ENCODE measurements at places on chromosomes 2 and 18.

GRCh38 chr2:106517329-106517728, 30.2 kb downstream of the CD8B2 start:
- no peak for DNase-seq

DNA sequence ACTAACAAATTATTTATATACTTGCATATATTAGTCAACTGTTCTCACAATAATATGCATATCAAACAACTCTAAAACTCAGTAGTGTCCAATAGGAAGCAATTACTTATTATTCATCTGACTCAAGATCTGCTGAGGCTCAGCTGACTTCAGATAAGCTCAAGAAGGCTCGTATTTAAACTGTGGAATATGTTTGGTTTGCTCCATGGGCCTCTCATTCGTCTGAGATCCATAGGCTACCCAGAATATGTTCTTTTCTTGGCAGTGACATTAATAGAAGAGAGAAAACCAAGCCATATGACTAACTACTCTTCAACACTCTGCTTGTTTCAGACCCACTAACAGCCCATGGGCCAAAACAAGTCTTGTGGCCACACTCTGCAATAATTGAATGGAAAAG, 107.7 kb upstream of the MAP2 start:
- DNase-seq = no peak

- DNase-seq = no peak
Observed at GRCh38 chr2:2158189-2158826, 172.8 kb downstream of the MYT1L start.

DNA sequence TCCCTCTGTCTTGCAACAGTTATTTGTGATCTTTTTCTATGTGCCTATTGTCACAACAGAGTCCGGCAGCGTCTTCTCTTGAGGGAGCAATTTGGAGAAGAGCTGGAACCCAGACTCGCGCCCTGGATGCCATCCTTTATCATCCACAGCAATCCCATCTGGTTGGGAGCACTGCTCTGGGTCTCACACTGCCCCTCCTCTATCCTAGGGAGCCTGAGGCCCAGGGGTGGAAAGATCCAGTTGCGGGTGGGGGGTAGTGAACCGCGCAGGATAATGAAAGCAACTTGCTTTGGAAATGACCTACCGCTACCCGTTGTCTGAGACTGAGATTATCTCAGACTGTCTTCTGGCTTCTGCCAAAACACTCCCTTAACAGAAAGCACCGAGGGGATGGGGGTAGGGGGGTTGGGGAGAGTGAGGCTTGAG, 713 bp downstream of the WBP1 start:
- no peak for DNase-seq

- DNase-seq = no peak
Observed at GRCh38 chr18:7723558-7723957, 156.4 kb downstream of the PTPRM start.

GRCh38 chr18:75016025-75016717, 192.8 kb downstream of the PTGR3 start:
- DNase-seq = no peak

- no peak for DNase-seq
Observed at GRCh38 chr2:216345846-216346245, 26.4 kb downstream of the MARCHF4 start.

- no peak for DNase-seq
Observed at GRCh38 chr18:8264861-8265411, 344.3 kb upstream of the RAB12 start.

DNA sequence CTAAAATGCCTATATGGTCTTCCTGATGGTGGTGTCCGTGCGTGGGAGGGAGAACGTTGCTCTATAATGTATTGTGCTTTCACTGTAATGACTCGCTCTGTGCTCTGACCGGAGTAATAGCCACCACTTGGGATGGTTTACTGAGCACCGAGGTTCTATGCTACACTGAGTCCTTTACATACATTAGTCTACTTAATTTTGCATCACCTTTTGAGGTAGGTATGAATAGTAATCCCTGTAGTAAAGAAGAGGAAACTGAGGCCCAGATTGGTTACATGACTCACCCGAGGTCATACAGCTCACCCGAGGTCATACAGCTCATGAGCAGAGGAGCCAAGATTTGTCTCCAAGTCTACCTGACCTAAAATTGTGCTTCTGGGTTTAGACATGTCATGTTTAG, 79.5 kb downstream of the ARMC9 start:
- DNase-seq = no peak

DNA sequence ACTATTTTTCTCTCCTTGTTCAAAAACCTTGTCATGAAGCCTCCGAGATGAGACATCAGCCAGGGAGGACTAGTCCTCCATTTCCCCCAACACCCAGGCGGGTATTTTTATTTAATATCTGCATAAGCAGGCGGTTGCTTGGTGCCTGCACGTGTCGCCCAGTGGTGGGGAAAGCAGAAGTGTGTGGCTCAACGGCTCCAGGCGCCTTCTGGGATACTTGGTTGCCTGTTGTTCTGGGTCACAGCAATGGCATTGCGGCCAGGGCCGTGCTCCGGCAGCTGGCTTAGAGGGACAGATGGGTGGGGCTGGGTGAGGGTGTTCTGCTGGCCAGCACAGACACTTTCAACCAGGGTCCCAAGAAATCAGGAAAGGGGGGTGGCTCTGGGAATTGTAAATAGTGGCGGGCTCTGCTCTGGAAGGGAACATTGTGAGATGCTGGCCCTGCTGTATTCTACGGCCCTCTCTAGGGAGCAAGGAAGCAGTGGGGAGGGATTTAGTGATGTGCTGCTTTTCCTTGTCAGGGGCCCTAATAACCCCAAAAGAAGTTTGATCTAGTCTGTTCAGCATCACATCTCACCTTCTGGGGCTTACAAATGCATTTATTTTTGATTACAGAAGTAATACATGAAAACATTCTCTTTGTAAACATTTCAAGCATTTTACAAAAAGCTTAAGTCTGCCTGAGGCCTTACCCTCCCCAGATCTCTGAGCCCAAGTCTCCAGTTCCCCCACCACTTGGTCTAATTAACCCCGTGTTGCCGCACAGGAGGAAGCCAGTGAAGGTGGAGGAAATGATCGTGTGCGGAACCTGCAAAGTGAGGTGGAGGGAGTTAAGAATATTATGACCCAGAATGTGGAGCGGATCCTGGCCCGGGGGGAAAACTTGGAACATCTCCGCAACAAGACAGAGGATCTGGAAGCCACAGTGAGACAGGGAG, 1.1 kb downstream of the VAMP8 start:
- DNase-seq = no peak

DNA sequence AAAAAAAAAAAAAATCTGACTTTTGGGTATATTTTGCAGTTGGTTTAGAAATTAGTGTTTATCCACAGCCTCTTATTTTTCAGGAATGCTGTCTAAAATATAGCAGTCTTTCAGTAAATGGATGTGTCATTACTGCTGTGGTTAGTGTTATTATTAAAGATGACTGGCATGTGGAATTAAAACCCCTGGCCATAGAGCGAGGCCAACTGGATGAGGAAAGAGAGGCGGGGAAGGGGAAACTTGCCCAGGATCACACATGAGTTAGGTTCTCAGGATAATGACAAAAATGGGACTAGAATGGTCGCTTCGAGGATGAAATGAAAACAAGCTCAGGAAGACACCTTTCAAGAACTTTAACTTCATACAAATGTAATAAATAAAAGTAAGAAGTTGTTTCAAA, 57.4 kb upstream of the APCDD1 start:
- no peak for DNase-seq

GRCh38 chr2:88669482-88670214, 21.8 kb upstream of the RPIA start:
- no peak for DNase-seq

- no peak for DNase-seq
Observed at GRCh38 chr2:46848447-46848846, 67.2 kb downstream of the MCFD2 start.

DNA sequence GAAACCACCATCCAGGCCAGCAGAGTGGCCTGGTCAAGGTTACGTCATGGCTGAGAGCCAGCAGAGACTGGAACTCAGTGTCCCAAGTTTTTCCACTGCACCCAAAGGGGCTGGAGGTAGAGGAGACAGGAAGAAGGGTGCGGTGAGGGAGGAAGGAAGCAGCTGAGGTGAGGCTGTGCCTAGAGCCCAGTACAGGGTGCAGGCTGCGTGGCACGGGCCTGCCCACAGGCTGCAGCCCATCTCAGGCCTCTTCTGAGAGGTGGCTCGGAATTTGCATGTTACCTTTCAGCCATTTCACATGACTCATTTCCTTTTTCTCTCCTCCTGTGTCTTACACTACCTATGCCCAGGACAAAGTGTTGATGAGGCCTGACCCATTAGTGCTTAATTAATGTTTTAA, 13.7 kb upstream of the MGAT4A start:
- DNase-seq = no peak

DNA sequence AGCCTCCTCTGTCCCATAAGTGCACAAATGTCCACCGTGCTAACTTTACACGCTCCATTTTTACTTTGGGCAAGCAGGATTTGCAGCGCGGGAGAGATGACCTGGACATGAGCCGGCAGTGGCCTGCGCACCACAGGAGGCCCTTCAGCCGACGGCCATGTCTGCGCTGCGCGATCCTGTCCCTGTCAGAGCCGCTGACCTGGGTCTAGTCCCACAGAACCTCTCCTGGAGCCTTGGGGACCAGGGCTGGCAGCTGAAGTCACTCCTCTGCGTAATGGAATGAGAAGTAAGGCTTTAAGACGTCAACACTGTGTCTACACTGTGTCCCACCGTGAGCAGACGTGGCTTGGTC, 29.6 kb downstream of the ADI1 start:
- no peak for DNase-seq

DNA sequence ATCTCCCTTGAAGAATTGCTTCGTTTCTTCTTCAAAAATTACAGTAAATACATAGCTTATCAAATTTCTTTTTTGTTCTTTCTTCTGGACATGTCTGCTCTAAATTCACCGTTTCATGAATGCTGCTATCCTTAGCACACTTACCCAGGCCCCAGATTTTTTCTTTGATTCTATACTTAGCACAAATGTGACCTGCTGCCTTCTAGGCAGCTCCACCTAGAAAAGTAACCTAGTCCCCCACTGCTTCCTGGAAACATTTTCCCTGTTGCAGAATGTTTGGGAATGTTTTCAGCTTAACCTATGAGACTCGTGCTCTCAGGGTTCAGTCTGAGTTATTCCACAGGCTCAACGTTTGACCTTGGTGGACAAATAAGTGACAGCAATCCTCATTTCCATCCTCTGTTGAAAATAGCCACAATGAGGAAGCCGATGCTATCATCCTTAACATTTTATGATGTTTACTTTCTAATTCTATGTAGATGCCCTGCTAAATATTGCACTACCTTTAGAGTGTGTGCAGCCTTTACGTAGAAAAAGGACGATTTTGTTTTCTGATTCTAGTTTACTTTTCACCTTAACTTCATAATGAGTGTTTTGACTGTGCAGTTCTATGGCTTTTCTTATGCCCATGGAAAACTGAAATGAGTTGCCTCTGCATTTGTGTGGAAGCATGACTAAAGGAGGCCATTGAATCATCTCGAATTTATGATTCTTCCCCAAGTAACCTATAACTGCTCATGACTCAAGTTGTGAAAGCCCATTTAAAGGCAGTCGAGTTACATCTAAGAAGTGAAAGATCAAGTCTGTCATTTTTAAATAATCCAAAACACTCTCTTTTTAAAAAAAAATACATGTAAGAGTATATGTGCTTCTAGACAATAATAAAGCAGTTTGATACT, 47.7 kb downstream of the TMEM182 start:
- DNase-seq = no peak

DNA sequence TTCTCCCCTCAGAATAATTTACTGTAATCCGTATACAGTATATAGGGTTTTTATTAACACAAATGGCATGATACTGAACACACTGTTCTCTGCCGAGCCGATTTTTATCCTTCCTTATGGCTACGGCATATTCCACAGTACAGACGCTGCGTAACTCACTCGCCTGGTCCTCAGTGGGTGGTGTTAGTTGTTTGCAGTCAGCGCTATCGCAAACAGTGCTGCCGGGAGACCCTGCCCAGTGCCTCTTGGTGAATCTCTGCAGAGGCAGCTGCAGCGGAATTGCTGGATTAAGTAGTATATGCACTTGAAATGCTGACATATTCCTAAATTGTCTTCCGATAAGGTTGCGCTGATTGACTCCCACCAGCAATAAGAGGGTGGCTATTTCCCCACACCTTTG, 73.9 kb downstream of the MARCO start:
- DNase-seq = no peak

DNA sequence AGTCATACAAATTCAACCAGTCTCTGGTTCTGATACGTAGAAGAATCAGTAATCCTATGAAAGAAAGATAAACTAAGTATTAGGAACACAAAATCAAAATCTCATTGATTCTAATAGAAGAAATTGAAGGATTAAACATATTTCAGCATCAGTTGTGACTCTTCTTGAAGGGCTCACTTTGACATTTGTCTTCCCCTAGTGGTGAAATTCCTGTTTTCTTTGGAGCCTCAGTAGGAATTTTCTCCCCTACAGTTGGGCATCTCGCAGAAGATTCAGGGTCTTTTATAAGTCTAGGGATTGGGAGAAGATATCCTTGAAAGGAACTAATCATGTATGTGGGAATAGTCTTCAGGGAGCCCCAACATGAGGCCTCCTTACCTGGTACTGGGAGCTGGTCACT, 2.8 kb upstream of the CRYGB start:
- DNase-seq = no peak

- DNase-seq = no peak
Observed at GRCh38 chr2:198641161-198641560, 816.6 kb downstream of the SATB2 start.

- no peak for DNase-seq
Observed at GRCh38 chr2:177359836-177360595, 32.6 kb upstream of the AGPS start.

DNA sequence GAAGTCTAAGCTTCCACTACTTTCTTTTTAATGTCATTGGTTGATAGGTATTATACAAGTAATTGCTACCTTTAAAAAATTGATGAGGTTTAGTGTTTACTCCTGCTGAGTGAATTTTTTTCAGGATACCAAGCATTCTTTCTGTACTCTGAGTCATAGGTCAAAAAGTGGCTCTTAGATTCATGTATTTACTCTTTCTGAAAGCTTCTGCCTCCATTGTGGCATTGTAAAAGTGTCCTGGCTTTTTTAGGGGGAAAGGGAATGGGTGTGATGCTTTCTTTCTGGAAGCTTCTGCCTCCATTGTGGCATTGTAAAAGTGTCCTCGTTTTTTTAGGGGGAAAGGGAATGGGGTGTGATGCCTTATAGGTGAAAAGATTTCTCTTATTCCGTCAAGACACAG, 286.5 kb downstream of the LPIN1 start:
- DNase-seq = no peak

DNA sequence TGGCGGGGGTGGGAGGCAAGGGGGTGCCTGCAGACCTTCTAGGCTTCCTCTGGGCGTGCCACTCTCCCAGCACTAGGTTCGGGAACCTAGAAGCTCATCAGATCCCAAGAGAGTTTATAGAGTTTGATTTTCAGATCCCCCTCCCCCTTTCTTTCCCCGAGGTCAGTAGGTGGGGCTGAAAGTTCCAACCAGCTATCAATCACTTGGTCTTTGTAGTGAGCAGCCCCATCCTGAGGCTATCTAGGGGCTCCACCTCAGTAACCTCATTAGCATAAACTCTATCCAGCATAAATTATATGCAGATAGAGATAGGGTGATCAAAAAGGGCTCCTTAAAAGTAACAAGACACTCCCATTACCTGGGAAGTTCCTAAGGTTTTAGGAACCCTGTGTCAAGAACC, 32.8 kb downstream of the ERLEC1 start:
- no peak for DNase-seq

- DNase-seq = no peak
Observed at GRCh38 chr2:1766425-1766824, 22.1 kb upstream of the PXDN start.
